ENCODE measurements at places on chromosomes 11 and 22.

DNA sequence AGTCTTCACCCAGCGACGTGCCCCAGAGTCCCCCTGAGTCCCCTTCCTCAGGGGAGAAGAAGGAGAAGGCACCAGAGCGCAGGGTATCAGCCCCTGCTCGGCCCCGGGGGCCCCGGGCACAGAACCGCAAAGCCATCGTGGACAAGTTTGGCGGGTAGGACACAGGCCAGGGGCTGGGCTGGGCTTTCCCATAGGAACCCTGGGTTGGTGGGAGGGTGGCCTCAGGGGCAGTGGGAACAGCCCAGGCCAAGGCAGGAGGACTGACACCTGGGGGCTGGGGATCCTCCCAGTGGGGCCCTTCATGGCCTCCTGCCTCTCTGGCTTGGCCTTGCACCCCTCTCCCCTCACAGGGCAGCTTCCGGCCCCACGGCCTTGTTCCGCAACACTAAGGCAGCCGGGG, 8.5 kb downstream of the SMTNL1 start:
- no peak for DNase-seq

- DNase-seq, result no peak
Observed at GRCh38 chr22:44192816-44193534, 12.2 kb downstream of the PARVG start.

GRCh38 chr11:128324531-128325141, 262.7 kb downstream of the ETS1 start:
- peak; percentile 86 for DNase-seq

- no peak for DNase-seq
Observed at GRCh38 chr11:10731064-10731680, 19.9 kb upstream of the CTR9 start.

DNA sequence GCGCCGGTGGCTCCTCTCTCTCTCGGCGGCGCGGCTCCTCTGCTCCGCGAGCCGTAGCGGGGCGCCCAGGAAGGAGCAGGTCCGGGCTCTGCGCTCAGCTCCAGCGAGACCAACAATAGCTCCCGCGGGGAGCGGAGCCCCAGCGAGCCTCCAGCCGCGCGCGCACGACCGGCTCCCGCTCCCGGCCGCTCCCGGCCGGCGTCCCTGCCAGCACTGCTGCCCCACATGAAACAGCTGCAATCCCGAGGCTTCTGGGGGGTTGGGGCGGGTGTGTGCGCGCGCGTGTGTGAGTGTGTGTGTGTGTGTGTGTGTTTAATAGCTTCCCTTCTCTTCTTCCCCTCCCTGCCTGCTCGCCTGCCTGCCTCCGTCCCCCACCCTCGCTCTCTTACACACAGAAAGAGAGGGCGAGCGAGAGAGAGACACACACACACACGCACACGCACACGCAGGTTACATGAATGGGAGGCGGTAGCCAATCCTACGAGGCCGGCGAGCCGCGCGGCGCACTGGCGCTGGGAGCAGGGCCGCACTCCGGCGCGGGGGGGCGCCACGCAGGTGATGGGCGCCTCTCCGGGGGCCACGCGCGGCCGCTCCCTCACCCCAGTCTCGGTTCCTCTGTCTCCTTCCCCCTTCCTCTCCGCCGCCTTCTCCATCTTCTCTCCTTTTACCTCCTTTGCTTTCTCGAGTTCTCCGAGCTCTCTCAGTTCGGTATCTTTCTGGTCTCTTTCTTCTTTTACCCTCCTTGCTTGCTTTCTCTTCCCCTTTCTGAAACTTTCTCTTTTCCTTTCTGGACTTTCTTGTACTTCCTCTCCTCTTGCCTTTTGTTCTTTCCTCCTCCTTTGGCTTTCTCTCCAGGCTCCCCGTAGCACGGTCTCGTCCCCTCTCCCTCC, at the start of gene TENM4:
TSS of gene TENM4 (minus strand) at position 460 of the 890 bp plus-strand sequence. CDS start 371,086 bp downstream, outside the sequence.
- DNase-seq, result no peak

- no peak for DNase-seq
Observed at GRCh38 chr11:37571246-37571645, 973.2 kb upstream of the RAG2 start.

- DNase-seq, result no peak
Observed at GRCh38 chr11:117444711-117445658, 117.3 kb downstream of the CEP164 start.

- no peak for DNase-seq
Observed at GRCh38 chr11:128609785-128610184, 22.4 kb upstream of the ETS1 start.

DNA sequence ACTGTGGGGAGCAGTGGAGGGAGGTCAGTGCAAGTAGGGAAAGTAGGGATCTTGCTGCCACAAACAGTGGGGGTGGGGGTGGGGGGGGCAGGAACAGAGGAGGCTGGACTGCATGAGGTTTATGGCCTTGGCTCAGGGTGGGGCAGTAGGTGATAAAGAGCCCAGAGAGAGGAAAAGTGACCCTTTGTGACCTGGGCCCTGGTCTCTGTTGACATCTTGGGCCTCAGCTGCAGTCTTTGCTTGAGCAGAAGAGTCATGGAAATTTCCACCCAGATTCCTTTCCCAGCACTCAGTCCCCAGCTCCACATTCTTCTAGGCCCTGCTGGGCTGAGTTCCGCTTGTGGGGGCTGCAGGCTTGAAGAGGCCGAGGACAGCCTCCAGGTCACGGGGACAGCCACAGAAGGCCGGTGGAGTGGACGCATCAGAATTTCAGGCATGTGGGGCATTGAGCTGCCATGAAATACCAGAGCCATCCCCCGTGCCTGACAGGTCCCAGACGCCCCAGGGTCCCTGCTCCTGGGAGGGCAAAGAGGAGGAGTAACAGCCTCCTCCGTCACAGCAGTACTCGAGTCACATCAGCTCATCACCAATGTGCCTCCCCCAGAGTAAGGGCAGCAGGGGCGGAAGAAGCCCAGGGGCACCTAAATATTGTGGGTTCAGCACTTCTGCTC, 9.7 kb upstream of the MALAT1 start:
- no peak for DNase-seq

DNA sequence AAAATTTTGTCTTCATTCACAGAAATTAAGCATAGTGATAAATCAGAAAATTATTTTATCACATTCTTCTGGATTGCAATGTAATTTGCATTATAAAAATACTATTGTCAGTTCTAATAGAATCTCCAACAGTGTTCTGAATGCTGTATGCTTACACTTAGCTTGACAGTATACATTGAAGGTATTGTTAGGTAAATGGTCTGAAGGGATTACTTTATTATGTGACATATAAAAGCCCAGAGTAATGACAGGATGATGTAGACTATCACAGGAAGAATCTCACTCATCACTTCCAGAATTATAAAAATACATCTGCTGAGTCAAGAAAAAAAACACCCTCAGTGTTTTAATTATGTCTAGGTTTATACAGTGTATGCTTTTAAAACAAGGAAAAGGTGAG, 1532.5 kb upstream of the RAG2 start:
- no peak for DNase-seq

GRCh38 chr11:68370211-68371111, 58.1 kb downstream of the LRP5 start:
- DNase-seq, result no peak

DNA sequence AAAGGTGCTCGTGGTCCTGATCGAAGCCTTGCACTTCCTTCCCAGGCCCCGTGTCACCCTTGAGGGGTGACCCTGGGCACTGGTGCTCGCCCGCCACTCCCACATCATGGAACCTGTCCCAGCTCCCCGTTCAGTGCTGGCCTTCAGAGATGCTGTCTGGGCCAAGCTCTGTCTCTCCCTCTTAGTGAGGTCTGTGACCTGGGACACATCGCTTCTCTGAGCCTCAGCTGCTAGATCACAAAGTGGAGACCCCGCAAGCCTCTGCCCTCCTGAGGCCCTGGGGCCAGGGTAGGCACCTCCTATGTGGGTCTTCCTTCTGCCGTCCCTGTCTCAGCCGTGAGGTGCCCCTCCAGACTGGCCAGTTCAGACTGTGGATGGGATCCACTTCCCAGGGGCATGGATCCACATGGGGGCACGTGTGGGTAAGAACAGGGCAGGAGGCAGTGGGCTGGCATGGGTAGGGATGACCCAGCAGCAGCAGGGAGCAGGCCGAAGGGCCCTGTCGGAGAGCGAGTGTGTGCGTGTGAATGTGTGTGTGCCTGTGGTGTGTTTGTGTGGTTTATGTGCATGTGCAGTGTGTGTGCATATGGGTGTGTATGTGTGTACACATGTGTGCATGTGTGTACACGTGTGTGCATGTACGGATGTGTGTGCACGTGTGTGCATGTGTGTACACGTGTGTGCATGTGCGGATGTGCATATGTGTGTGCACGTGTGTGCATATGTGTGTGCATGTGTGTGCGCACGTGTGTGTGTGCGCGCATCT, 1073.7 kb downstream of the BRD1 start:
- DNase-seq, result no peak

DNA sequence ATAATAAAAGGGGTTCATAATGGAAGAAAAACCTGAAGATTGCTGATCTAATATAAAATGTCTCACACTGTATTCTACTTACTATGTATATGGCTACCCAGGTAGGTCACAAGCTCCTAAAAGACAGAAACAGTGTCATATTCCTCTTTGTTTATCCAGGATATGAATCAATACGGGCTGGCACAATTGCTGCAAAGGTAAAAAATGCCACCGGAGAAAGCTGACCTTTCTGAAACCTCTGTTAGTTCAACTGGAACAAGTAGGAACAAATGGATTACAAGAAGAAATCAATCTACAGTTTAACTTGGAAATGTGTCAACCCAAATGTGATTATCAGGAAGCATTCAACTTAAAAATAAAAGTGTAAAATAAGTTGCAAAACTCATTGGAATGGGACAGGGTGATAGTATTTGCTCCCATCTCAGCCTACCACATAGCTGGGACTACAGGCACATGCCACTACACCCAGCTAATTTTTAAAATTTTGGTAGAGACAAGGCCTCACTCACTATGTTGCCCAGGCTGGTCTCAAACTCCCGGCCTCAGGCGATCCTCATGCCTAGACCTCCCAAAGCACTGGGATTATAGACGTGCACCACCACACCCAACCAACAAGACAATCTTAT, 27.6 kb downstream of the SLC35F2 start:
- DNase-seq, result no peak

- DNase-seq, result peak; percentile 52
Observed at GRCh38 chr22:20031732-20032406, 11.0 kb downstream of the TANGO2 start.

DNA sequence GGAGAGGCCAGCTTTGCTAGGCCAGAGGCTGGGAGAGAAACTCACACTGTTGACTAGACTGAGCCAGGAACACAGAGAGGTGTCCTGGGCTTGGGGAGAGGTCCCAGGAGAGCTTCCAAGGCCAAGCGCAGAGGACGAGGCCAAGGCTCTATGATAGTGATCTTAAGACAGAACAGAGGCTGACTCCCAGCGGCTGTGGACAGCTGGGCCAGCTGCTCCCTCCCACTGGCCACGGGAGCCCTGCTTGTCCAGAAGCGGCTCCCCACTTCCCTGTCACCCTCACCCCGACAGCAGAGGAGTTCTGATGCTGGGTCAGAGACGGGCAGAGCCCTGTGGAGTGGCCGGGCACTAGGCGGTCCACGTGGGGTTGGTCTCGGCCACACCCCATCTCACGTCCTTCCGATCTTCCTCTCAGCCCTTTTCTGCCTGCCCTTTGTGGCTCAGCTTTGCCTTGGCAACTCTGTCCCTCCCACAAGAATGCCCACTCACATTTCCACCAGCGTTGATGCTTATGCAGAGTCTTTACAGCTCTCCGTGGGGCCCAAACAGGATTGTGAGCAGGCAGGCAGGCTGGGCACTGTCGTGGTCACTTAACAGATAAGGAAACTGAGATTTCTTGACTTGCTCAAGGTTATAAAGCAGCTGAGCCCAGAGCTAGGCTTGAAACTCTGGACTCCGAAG, 68.2 kb downstream of the FBXO7 start:
- no peak for DNase-seq

- no peak for DNase-seq
Observed at GRCh38 chr11:43790444-43790794, 90.2 kb upstream of the ALKBH3 start.

Data from stimulated activated naive CD4-positive, alpha-beta T cell treated with Interleukin-2 at 50 U/mL for 16 hours (primary cell).